IMR-90 (cell line): ENCODE measurements at places on chromosomes 1 and 21. TPM values are rescaled to one million over a fixed set of nuclear protein-coding genes. Genes with fewer than 3 reads are reported as not detected.

The OVAAL gene
- total RNA-seq, result not detected in 2 replicates

The MAP1LC3C gene
- under 0.01 TPM in 1 of 2 replicates, not detected in the other for total RNA-seq

The LIPI gene
- total RNA-seq, result not detected in 2 replicates

The DNAI4 gene
- total RNA-seq, result 1.6 and 1.7 TPM in 2 replicates

The AIDA gene
- total RNA-seq, result 47.9 and 71.4 TPM in 2 replicates

DNA sequence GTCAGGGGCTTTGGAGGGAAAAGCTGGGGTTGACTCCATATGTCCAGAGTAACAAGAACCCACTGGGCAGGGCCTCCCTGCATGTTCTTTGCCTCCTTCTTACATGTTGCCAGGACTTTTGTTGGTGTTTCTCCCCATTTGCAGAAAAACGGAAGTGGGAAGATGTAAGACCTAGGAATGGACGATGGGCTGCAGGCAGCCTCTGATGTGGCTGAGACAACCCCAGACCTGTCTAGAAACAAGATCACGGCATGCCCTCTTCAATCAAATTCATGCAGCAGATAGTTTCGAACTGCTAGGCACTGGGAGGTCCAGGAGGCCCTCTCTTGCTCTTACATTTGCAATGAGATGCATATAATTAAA, 3.4 kb downstream of the FAM43B start:
- H3K4me3 ChIP-seq, result no peak overlapping the region
- H3K4me1 ChIP-seq, result no peaks in the 10 kb centered on the region
- H3K36me3 ChIP-seq, result no peaks in the 10 kb centered on the region
- no peak overlapping the region for H3K27ac ChIP-seq
- H3K27me3 ChIP-seq, result peaks cover 81% of the 10 kb centered on the region

GRCh38 chr1:159853417-159854115, 8.9 kb downstream of the VSIG8 start:
- peak; percentile 65 for DNase-seq
- peak overlapping the region; percentile 62; the same call in 1 of the 2 replicates for H3K4me3 ChIP-seq

DNA sequence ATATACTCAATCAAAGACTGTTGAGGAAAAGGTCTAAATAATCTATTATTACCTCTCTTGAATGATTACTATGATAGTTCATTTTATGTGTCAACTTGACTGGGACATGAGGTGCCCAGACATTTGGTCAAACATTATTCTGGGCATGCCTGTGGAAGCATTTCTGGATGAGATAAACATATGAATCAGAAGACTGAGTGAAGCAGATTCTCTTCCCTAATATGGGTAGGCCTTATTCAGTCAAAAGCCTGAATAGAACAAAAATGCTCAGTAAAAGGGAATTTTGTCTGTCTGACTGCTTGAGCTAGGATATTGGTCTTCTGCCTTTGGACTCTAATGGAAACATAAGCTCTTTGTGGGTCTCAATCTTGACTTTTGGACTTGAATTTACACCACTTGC, 73.3 kb upstream of the SOX13 start:
- H3K27me3 ChIP-seq, result peaks cover 13% of the 10 kb centered on the region
- no peak overlapping the region for H3K4me3 ChIP-seq
- H3K36me3 ChIP-seq, result no peaks in the 10 kb centered on the region
- no peaks in the 10 kb centered on the region for H3K4me1 ChIP-seq
- DNase-seq, result peak; percentile 33

- peak; percentile 32 for DNase-seq
- no peaks in the 10 kb centered on the region for H3K27me3 ChIP-seq
- H3K27ac ChIP-seq, result no peak overlapping the region
- H3K4me1 ChIP-seq, result peaks cover 1% of the 10 kb centered on the region
- H3K4me3 ChIP-seq, result no peak overlapping the region
Observed at GRCh38 chr1:6348511-6349191, 44.9 kb downstream of the ACOT7 start.

GRCh38 chr1:905071-905749, 18.5 kb upstream of the SAMD11 start:
- H3K4me3 ChIP-seq, result peak overlapping the region; percentile 48
- peaks cover 2% of the 10 kb centered on the region; the same call in 1 of the 2 replicates for H3K27me3 ChIP-seq
- no peak for DNase-seq
- no peaks in the 10 kb centered on the region for H3K36me3 ChIP-seq
- peaks cover 18% of the 10 kb centered on the region for H3K4me1 ChIP-seq

- H3K4me3 ChIP-seq, result no peak overlapping the region
- peaks cover 55% of the 10 kb centered on the region for H3K27me3 ChIP-seq
- no peak overlapping the region for H3K27ac ChIP-seq
- no peaks in the 10 kb centered on the region for H3K36me3 ChIP-seq
- H3K4me1 ChIP-seq, result peaks cover 3% of the 10 kb centered on the region; the same call in 1 of the 2 replicates
Observed at GRCh38 chr1:7703321-7704213, 67.5 kb upstream of the VAMP3 start.

DNA sequence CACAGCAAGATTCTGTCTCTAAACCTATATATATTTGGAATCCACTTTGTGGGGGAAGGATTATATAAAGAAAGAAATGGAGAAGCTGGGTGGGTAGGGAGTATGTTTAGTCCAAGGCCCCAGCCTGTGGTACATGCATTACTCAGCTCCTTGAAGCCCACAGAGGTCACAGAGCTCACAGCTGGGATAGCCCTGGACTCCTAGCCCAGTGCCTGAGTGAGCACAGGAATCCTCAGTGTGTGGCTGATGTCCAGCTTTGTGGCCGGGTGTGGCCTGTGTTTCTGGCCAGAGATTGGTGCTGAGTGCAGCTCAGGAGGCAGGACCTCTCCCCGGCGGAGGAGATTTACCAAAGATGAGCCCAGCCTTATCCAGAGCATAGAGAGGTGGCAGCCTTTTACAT, 7.6 kb downstream of the CAPN9 start:
- peaks cover 5% of the 10 kb centered on the region; the same call in 1 of the 2 replicates for H3K4me1 ChIP-seq
- H3K4me3 ChIP-seq, result no peak overlapping the region
- H3K27me3 ChIP-seq, result peaks cover 9% of the 10 kb centered on the region
- peak; percentile 66 for DNase-seq
- H3K27ac ChIP-seq, result no peak overlapping the region

DNA sequence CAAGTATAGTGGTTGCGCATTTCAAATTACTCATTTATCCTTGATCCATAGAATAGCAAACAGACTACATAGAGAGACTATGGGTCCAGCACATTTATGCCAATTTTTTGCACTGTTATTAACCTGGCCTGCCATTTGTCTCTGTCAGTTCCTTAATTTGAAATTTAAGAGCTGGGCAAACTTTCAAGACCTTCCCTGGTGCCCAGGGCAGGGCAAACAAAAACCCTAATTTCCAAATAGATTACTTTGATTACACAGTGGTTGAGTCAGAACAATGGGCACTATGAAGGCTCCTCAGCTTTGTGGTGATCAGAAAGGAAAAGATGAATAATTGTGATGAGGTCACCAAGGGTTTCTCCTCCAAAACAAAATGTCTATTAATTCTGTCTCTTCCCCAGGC, 80.6 kb downstream of the TNFSF18 start:
- peaks cover 13% of the 10 kb centered on the region for H3K4me1 ChIP-seq
- H3K27me3 ChIP-seq, result no peaks in the 10 kb centered on the region
- no peak for DNase-seq
- no peak overlapping the region for H3K4me3 ChIP-seq

DNA sequence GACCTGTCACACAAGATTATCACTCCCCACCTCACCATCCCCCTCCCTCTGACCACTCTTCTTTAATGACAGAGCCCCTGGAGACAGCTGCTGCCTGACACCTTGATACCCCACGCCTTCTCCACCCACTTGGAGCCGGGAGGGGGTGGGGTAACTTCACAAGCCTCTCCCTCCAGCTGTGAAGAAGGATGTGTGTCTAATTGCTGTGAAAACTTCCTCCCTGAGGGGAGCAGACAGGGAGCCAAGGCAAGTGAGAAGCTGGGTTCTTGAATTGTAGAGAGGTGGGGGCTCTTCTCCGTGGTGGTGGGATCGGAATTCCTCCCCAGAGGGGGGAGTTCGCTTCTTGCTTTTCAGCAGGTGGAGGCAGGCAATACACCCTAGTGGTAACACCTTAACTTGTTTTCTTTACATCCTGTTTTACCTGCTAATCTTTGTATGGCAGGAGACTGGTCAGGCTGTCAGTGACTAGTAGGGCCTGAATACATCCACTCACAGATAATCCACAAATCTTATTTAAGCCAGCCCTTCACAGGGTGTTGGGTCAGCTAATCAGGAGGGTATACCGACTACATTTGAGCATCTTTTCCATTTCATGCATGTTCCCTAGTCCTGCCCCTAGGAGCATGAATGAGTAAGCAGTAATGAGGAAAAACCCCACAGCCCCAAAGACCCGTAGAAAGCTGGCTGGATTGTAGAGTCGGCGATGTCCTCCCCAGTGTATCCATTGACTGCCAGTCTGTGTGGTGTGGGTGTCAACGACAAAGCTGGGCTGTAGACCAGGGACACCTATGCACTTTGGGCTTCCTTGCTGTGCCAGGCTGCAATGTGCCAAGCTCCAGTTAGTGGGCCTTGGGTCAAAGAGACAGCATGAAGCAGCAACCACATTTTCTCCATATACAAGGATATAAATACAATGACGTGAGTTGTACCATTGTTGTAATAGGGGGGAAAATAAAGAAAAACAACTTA, 57.3 kb downstream of the NFASC start:
- no peaks in the 10 kb centered on the region for H3K36me3 ChIP-seq
- H3K27me3 ChIP-seq, result peaks cover 15% of the 10 kb centered on the region
- no peak for DNase-seq
- no peaks in the 10 kb centered on the region for H3K4me1 ChIP-seq
- H3K27ac ChIP-seq, result no peak overlapping the region

DNA sequence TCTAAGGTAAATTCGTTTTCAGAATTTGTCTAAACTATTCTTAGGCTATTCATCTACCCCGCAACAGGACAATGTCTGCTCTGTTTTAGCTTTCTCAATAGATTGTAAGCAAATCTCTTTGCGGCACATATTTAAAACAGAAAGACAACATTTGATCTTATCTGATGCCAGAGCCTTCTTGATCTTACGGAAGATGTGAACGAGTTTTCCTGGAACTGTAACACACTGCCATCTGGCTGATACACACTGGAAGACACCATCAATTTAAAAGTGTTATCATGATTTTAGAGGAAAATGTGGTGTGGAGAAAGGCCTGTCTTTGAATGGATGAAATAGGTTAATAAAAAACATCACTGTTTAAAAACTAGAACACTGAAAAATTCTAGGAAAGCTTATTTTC, 36.1 kb downstream of the COA6 start:
- no peaks in the 10 kb centered on the region for H3K27me3 ChIP-seq
- peaks cover 2% of the 10 kb centered on the region for H3K4me1 ChIP-seq
- no peak overlapping the region for H3K4me3 ChIP-seq
- H3K36me3 ChIP-seq, result peaks cover under 1% of the 10 kb centered on the region; the same call in 1 of the 2 replicates
- DNase-seq, result peak; percentile 8
- H3K27ac ChIP-seq, result no peak overlapping the region

DNA sequence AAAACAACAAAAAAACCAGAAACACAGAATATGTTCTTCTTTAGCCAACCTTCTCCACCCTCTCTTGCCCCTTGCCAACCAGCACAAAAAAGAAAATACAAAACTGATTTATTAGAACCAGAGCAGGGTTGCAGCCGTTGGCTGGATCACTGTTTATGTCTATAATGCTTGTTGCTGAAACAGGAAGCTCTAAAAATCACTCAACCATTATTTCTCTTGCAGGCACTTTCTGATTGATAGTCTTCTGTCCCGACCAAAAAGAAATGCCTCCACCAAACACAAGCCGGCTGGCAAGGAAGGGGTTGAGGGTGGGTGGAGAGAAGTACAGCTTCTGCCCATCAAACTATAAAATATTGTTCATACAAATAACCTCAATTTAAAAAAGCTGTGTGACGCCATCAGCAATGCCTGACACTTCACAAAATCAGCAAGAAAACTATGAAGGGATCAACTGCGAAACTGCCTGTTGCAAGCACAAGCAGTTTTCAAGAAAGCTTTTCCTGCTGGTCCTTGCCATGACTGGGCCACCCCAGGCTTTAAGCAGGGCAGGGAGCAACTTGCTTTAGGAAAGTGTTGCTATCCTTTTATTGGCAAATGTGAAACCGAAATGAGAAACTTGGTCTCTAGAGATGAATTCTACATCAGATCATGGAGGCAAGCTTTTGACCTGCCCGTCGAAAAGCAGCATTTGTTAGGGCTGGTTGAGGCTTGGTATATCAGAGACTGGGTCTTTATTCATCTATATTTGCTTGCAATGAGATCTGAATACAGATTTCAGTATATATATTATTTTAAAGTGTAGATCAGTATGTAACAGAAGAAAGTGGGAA, 174.2 kb downstream of the RUNX1 start:
- H3K36me3 ChIP-seq, result peaks cover 64% of the 10 kb centered on the region
- H3K27me3 ChIP-seq, result no peaks in the 10 kb centered on the region
- peaks cover 32% of the 10 kb centered on the region for H3K4me1 ChIP-seq
- no peak overlapping the region for H3K4me3 ChIP-seq

GRCh38 chr1:14055442-14056223, 355.6 kb downstream of the PRDM2 start:
- no peaks in the 10 kb centered on the region for H3K36me3 ChIP-seq
- no peak overlapping the region for H3K27ac ChIP-seq

GRCh38 chr21:44012474-44013379, 618 bp downstream of the TRAPPC10 start:
- peak overlapping the region; percentile 38; the same call in 1 of the 2 replicates for H3K27ac ChIP-seq
- H3K4me3 ChIP-seq, result peak overlapping the region; percentile 92
- no peaks in the 10 kb centered on the region for H3K36me3 ChIP-seq
- no peaks in the 10 kb centered on the region for H3K27me3 ChIP-seq

GRCh38 chr1:194517567-194517966, 1331.2 kb upstream of the B3GALT2 start:
- H3K36me3 ChIP-seq, result no peaks in the 10 kb centered on the region
- no peak for DNase-seq
- H3K27ac ChIP-seq, result no peak overlapping the region
- H3K4me1 ChIP-seq, result no peaks in the 10 kb centered on the region
- no peaks in the 10 kb centered on the region for H3K27me3 ChIP-seq

- H3K4me1 ChIP-seq, result no peaks in the 10 kb centered on the region
- peaks cover 29% of the 10 kb centered on the region for H3K27me3 ChIP-seq
- H3K4me3 ChIP-seq, result no peak overlapping the region
- H3K27ac ChIP-seq, result no peak overlapping the region
- DNase-seq, result no peak
Observed at GRCh38 chr1:28855469-28855951, 43.5 kb downstream of the OPRD1 start.

DNA sequence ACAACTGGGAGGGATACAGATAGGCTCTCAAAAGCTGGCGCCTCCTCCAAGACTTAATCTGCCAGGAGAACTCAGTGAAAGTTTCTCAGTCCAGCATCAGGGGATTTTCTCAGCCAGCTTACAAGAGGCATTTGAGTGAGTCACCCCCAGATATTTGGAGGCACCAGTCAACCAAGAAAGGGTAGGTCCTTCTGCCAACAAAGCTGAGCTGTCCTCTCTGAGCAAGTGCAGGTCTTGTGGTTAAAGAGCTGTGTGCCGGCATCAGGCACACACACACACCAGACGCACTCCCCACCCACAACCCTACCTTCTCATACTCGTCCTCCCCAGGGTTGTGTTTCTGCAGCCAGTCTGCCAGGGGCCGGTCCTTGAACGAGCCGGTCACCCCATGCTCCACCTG, 27.0 kb upstream of the PPP1R15B start:
- H3K4me1 ChIP-seq, result peaks cover 13% of the 10 kb centered on the region
- H3K4me3 ChIP-seq, result no peak overlapping the region
- DNase-seq, result peak; percentile 100
- H3K27ac ChIP-seq, result no peak overlapping the region
- H3K27me3 ChIP-seq, result no peaks in the 10 kb centered on the region
- H3K36me3 ChIP-seq, result peaks cover 21% of the 10 kb centered on the region
